ENCODE measurements at places on chromosomes 11 and 22.

GRCh38 chr22:37174964-37175363, 13.1 kb downstream of the C1QTNF6 start:
- DNase-seq = no peak
- peaks cover 30% of the 10 kb centered on the region for H3K4me1 ChIP-seq
- no peaks in the 10 kb centered on the region for H3K36me3 ChIP-seq
- no peak overlapping the region for H3K4me3 ChIP-seq
- H3K27ac ChIP-seq = no peak overlapping the region

DNA sequence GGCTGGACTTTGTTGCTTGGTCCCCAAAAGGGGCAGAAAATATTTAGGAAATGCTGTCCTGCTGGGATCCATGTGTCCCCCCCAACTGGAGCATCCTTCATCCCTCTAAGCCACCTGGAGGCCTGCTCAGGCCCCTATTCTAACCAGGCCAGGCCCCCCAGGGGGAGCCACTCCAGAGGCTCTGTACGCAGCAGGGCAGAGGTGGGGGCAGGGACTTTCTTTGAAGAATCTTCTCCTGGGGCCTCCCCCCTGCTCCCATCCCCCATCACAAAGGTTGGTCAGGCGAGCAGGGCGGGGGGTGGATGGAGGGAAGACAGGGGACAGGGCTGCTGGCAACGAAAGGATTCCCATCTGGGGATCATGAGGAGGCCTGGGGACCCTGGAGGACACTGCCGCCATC, 170.8 kb downstream of the MN1 start:
- H3K36me3 ChIP-seq = no peaks in the 10 kb centered on the region
- no peaks in the 10 kb centered on the region for H3K4me1 ChIP-seq
- no peak overlapping the region for H3K4me3 ChIP-seq
- H3K27ac ChIP-seq = no peak overlapping the region

DNA sequence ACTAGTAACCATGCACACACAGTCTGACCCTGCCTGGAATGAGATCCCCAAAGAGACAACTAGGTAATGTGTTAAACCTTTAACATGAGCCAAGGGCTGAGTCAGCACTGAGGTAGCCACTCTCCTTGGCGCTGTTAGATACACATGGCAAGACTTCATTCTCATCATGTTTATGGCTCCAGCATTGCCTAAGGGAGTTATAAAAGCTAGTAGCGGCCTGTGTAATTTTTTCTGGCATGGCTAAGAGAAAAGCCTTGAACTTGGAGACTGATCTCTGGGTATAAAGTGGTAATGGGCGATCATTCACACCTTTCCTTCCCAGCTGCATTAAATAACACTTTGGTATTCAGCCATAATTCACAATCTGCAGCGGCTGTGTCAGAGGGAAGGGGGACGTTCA, 779.7 kb upstream of the LRRC4C start:
- H3K27me3 ChIP-seq = no peaks in the 10 kb centered on the region
- no peak overlapping the region for H3K4me3 ChIP-seq
- H3K36me3 ChIP-seq = no peaks in the 10 kb centered on the region
- no peaks in the 10 kb centered on the region for H3K4me1 ChIP-seq

GRCh38 chr11:61150706-61151544, 10.3 kb downstream of the VPS37C start:
- H3K4me3 ChIP-seq = no peak overlapping the region
- peaks cover 21% of the 10 kb centered on the region for H3K4me1 ChIP-seq
- H3K27ac ChIP-seq = no peak overlapping the region
- DNase-seq = no peak
- no peaks in the 10 kb centered on the region for H3K36me3 ChIP-seq

DNA sequence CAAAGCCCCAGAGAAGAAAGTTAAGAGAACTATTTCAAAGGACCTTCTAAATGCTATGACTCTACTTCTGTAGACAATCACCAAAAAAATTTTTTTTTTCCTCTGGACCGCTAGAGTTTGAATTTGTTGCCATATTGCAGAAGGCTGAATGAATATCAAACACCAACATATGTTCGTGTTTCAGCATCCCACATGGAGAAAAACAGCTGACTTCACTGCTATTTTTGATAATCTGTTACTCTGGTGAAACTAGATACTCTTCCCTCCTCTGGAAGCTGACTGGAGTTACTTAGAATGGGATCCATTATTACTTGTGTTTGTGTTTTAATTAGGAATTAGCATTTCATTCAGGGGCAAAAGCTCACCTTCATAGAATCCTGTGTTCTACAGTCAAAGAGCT, 447.0 kb downstream of the AASDHPPT start:
- H3K27ac ChIP-seq = no peak overlapping the region
- DNase-seq = no peak
- H3K4me3 ChIP-seq = no peak overlapping the region
- no peaks in the 10 kb centered on the region for H3K27me3 ChIP-seq

- H3K4me3 ChIP-seq = no peak overlapping the region
- H3K27me3 ChIP-seq = no peaks in the 10 kb centered on the region
- DNase-seq = no peak
Observed at GRCh38 chr11:32752001-32752400, 42.5 kb downstream of the CCDC73 start.

- H3K27ac ChIP-seq = no peak overlapping the region
- H3K4me1 ChIP-seq = no peaks in the 10 kb centered on the region
- H3K36me3 ChIP-seq = no peaks in the 10 kb centered on the region
- peaks cover 10% of the 10 kb centered on the region for H3K27me3 ChIP-seq
- peak; percentile 52 for DNase-seq
Observed at GRCh38 chr11:125141686-125142535, 22.6 kb upstream of the PKNOX2 start.

- H3K27me3 ChIP-seq = peaks cover 2% of the 10 kb centered on the region
- H3K36me3 ChIP-seq = no peaks in the 10 kb centered on the region
- H3K4me1 ChIP-seq = peaks cover 23% of the 10 kb centered on the region
Observed at GRCh38 chr11:110093407-110094297, 460 bp downstream of the ZC3H12C start.

- H3K36me3 ChIP-seq = no peaks in the 10 kb centered on the region
- DNase-seq = no peak
- H3K27ac ChIP-seq = no peak overlapping the region
- no peaks in the 10 kb centered on the region for H3K27me3 ChIP-seq
- H3K4me1 ChIP-seq = no peaks in the 10 kb centered on the region
Observed at GRCh38 chr11:90284171-90284570, 61.3 kb upstream of the CHORDC1 start.

- H3K36me3 ChIP-seq = no peaks in the 10 kb centered on the region
- H3K4me3 ChIP-seq = no peak overlapping the region
- H3K4me1 ChIP-seq = no peaks in the 10 kb centered on the region
Observed at GRCh38 chr11:4191031-4191571, 96.5 kb downstream of the RRM1 start.

DNA sequence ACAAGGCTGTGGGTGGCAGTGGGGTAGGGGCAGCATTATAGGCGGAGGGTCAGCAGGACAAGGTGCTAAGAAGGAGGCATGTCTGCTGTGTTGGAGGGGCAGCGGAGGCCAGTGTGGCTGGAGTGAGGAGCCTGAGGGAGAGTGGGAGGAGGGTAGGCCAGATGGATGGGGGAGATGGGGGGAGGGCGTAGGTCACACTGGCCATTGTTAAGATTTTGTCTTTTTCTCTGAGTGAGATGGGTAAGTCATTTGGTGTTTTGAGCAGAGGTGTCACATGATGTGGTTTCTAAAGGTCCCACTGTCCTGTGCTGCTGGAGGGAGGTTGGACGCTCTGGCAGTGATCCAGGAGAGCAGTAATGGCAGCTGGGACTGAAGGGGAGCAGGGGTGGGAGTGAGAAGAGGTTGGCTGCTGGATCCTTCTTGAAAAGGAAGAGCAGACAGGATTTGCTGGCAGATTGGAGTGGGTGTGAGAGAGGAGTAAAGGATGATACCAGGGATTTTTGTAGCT, 9.8 kb downstream of the PPP6R3 start:
- no peak overlapping the region for H3K27ac ChIP-seq
- H3K36me3 ChIP-seq = no peaks in the 10 kb centered on the region
- no peaks in the 10 kb centered on the region for H3K27me3 ChIP-seq
- H3K4me3 ChIP-seq = no peak overlapping the region
- DNase-seq = no peak
- peaks cover 8% of the 10 kb centered on the region for H3K4me1 ChIP-seq

GRCh38 chr22:33793475-33793874, 126.8 kb downstream of the LARGE1 start:
- no peaks in the 10 kb centered on the region for H3K36me3 ChIP-seq
- H3K27me3 ChIP-seq = no peaks in the 10 kb centered on the region
- no peak overlapping the region for H3K4me3 ChIP-seq
- no peak for DNase-seq
- no peak overlapping the region for H3K27ac ChIP-seq

GRCh38 chr11:49302360-49302759, 94.0 kb upstream of the FOLH1 start:
- H3K4me3 ChIP-seq = no peak overlapping the region
- H3K36me3 ChIP-seq = no peaks in the 10 kb centered on the region
- no peak overlapping the region for H3K27ac ChIP-seq
- no peaks in the 10 kb centered on the region for H3K27me3 ChIP-seq
- DNase-seq = no peak
- H3K4me1 ChIP-seq = no peaks in the 10 kb centered on the region

- peaks cover 49% of the 10 kb centered on the region for H3K4me1 ChIP-seq
- H3K27me3 ChIP-seq = no peaks in the 10 kb centered on the region
- no peaks in the 10 kb centered on the region for H3K36me3 ChIP-seq
- peak overlapping the region; percentile 99 for H3K27ac ChIP-seq
Observed at GRCh38 chr11:19679952-19680828, 32.4 kb upstream of the NAV2 start.

Data from endothelial cell of umbilical vein (primary cell).